ENCODE measurements at places on chromosomes 3 and 15.

DNA sequence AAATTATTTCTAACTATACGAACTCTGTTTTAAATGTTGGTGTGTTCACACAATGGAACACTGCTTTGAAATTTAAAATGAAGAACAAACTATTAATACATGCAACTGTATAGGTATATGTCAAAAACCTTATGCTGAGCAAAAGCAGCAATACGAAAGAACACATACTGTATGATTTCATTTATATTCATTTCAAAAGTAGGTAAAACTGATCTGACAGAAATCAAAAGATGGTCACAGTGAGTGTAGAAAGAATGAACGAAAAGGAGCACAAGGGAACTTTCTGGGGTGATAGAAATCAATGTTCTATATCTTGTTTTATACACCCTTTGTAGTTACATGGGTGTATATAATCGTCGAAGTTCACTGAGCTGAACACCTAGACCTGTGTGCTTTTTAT is 12.6 kb downstream of the ATP8B4 start:
- DNase-seq: no peak

DNA sequence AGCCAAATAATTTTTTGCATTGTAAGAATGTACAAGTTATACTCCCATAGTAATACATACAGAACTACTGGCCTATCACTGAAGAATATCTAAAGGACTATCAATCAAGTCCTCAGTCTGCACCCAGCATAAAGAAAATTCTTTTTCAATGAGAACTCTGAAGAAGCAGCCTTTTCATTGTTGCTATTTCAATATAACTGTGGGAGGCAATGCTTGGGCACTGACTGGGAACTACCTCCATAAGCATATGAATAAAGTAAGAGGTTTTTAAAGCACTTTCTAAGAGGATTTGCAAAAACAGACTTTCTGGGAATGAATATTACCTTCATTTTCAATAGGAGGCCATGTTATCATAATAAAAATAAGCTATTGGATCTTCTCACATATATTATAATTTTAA is 24.6 kb upstream of the NECTIN3 start:
- no peak for DNase-seq

DNA sequence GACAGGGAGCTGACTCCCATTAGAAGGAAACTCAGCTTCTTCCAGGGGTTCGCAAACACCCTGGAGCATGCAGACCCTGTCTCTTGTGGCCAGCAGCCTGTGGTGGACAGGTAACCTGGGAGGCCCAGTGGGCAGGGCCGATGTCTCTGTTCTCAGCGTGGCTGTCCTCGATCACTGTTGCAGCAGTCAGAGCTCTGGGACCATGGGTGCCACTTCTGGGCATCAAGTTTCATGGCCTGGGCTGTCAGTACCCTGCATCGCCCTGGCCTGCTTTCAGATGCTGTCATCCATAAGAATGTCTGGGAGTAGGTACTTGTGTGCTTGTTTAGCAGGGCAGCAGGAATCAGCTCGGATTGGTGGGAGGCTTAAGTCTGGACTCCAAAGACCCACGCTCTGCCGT is 54.4 kb downstream of the SLC6A6 start:
- no peak for DNase-seq

DNA sequence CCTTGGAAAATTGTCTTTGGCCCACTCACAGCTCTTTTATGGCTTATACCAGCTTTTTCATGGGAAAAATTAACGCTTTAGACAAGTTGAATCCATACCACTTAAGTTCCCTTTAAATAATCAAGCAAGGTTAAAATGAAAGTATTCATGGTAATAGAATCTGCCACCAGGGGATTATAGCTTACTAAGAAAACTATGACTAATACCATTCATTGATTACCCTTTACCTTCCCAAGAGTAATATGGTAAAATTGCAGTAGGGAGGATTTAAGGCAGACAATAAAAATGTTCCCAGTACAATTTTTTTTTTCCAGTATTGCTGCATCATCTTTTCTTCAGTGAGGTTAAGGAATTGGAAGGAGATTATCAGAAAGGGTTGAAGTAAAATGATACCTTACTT is 641.1 kb upstream of the NAALADL2 start:
- DNase-seq: no peak

GRCh38 chr3:81947359-81947758 is 185.9 kb upstream of the GBE1 start:
- no peak for DNase-seq

GRCh38 chr3:52299247-52299878 is 11.7 kb downstream of the GLYCTK start:
- no peak for DNase-seq

- peak; percentile 15 for DNase-seq
These were observed 23.4 kb upstream of the SLC2A2 start for GRCh38 chr3:171049861-171050444.

- no peak for DNase-seq
These were observed 497.7 kb downstream of the OCA2 start for GRCh38 chr15:27601239-27601960.

DNA sequence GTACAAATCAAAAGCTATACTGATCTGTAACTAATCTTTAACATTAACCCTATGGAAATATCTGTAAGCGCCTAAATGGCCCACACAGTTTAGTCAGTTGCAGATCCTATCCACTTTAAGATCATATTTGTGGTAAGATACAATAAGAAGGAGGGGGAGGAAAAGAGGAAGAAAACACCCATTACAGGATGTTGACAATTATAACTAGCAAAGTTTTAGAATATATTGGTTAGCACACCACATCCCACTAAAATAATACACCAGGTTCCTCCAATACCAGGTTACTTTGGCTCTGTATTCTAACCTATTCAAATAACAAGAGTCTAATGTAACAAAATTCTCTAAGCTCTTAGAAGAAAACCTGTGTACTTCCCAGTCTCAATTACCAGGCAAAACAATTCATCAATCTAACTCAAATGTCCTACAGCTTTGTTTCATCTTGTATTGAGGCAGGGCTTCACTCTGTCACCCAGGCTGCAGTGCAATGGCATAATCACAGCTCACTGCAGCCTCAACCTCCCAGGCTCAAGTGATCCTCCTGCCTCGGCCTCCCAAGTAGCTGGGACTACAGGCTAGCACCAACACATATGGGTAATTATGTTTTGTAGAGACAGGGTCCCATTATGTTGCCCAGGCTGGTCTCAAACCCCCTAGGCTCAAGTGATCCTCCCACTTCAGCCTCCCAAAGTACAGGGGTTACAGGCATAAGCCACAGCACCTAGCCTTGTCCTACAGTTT is 4.2 kb downstream of the SLC4A7 start:
- no peak for DNase-seq

GRCh38 chr15:63763476-63764123 is 70.1 kb downstream of the HERC1 start:
- no peak for DNase-seq
